ENCODE measurements at places on chromosomes 3 and 15. TPM values are rescaled to one million over a fixed set of nuclear protein-coding genes. Genes with fewer than 3 reads are reported as not detected.
A peak's percentile ranks its signal among the peaks of the same experiment; 100 is the strongest.

DNA sequence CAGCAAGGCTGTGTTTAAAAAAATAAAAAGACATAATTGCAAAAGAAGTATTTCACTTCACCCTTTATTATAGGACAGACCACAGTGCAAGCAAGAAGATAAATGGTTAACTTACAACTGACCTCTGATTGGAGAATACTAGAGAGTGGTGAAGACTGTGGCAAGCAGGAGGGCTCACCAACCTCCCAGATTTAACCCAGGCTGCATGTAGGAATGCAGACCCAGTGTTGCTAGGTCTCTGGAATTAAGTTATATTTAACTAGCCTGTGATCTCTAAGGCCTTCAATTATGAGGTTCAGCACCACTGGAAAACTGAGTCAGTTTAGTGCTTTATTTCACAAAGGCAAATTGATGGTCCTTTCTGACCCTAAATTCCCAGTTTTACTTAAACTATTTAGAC lies 436.6 kb downstream of the LPP start:
- no peak for DNase-seq

DNA sequence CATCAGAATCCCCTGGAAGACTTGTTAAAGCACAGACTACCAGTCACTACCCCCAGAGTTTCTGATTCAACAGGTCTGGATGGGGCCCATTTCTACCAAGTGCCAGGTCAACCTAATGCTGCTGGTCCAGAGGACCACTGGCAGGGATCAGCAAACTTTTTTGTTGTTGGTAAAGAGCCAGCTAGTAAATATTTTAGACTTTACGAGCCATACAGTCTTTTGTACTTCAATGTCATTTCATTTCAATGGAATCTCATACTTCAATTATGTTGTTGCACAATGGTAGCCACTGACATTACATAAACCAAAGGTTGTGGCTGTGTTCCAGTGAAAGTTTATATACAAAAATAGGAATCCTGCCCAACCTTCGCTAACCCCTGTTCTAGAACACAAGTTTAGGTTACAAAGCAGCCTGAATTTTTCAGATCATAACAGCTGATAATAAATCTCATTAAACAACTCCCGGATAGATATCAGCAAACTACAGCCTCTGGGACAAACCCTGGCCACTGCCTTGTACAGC lies 28.7 kb downstream of the ULK4 start:
- DNase-seq = peak; percentile 31

GRCh38 chr3:22161315-22161714 lies 410.3 kb upstream of the ZNF385D start:
- DNase-seq = no peak

DNA sequence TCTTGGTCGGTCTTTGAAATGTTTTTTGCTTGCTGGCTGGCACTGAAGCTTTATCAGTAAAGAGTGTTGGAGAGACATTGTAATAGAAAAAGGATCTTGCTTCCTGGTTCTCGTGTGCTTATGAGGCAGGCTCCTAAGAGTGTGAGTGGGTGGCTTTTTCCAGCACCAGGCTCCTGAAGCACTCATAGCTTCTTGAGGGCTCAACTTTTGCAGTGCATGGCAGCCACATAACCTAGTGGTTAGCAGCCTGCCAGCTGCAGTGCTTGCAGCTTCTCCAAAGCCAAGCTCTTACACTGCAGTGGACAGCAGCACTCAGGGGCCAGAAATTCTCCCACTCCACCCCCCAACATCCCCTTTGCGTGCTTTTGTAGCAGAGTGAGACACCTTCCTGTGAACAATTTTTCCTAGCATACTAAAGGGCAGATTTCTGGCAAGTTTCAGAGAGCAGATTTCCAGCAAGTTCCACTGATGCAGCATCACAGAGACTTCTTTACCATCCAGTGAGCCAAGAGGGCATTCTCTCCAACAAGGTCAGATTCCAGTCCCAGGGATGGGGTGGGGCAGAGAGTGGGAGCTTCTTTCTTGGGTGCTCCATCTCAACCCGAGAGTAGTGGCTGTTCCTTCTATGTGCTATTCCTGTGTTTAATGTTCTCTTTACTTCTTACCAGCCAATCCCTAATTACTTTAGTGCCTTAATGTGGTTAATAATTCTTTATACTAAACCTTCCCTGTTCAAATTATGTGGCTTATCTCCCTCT lies 15.8 kb upstream of the ARHGEF26 start:
- no peak for DNase-seq

DNA sequence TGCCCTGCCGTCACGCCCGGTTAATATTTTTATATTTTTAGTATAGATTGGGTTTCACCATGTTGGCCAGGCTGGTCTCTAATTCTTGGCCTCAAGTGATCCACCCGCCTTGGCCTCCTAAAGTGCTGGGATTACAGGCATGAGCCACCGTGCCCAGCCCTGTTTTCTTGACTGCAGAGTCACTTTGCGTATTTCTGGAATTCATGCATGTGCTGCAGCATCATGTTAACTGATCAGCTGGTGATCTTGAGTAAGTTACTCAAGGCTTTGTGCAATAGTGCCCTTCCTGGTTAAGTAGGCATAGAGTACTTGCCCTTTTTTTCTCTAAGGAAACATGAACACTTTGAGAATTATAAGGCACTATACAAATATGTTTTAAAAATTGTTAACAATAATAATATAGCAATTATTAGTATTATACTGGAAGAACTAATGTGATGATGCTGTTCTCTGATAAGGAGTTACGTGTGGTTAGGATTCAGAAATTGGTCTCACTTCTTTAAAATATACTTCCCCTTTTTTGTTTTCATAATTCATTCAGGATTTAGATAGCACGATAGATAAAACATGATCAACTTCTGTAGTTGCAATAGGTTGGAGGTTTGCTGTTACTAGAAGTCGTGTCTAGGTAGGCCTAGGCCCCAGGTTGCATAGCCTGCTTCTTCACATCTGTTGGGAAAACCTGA lies 33.6 kb downstream of the GPR171 start:
- no peak for DNase-seq

Gene TMEM266
- polyA plus RNA-seq = 14.1 TPM

GRCh38 chr15:78265752-78266224 lies 1.4 kb downstream of the DNAJA4 start:
- DNase-seq = no peak

Gene ERICH6
- 1.8 TPM for polyA plus RNA-seq

Gene COL8A1
- polyA plus RNA-seq = 9.1 TPM

Gene NUP210
- 30.8 TPM for polyA plus RNA-seq

GRCh38 chr3:23840521-23840920 lies 34.8 kb downstream of the UBE2E1 start:
- DNase-seq = no peak

- DNase-seq = peak; percentile 26
These were observed 11.4 kb downstream of the NEK10 start for GRCh38 chr3:27357665-27358258.

DNA sequence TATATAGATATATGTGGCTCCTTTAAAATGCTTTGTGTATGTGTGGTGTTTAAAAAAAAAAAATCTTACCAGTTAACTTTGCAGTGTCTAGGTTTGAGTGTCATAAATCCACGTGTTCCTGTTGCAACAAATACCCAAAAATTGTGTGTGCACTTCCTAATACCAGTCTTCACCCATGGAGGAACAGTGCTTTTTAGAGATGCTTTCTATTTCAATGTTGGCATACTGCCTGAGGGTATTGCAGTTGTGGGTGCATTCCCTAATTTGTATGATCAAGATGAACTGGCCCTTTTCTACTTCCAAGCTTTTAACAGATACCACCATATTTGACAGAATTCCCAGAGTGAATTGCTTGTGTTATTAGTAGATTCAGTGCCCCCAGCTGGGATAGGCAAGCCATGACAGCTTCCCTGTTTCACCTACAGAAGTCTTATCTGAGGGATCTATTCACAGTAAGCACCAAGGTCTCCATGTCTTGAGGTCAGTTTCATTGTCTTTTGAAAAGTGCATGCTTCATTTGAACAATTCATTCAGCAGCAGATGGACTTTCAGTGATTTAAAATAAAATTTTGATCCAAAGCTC lies 68.9 kb upstream of the GOLGA6B start:
- DNase-seq = no peak

DNA sequence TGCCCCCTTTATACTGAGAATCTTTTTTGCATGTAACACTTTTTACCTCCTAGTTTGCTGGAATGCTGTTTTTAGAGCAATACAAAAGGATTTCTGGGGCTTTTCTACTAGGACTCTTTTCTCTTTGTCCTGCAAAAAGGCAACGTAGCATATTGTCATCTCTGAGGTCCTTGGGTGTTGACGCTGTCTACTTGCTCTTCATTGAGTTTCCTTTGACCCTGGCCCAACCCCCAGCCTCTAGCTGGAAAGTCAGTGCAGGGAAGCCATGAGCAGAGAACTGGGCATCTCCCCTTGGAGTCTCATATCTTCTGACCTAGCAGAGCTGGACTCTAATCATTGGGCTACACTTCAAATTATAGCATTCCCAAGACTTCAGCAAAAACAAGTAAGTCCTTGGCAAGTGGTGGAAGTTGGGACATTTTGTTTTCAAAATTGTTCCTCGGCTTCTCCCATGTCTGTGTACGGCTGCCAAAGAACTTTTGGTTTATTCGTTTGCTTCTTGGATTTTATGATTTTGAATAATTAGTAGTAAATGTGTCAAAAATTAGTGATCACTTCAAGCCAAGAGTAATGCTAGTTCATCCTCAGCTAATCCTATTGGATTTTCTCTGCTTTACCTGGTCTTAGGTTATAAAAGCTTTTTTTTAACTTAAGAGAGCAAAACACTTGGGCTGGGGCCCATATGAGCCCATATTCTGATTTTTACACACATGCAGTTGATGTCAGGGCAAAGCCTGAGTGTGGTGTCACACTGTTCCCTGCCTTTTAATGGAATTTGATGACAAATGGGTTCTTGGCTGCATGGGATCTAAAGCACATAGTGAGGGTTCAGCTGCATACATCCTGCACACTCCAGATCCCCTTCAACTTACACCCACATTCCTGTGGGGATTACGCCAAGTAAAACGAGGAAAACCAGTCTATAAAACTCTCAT lies 419.5 kb upstream of the C2CD4B start:
- DNase-seq = no peak

- no peak for DNase-seq
These were observed 149.7 kb upstream of the CDIN1 start for GRCh38 chr15:36429707-36430106.

Gene LYSMD2
- polyA plus RNA-seq = 3.7 TPM

DNA sequence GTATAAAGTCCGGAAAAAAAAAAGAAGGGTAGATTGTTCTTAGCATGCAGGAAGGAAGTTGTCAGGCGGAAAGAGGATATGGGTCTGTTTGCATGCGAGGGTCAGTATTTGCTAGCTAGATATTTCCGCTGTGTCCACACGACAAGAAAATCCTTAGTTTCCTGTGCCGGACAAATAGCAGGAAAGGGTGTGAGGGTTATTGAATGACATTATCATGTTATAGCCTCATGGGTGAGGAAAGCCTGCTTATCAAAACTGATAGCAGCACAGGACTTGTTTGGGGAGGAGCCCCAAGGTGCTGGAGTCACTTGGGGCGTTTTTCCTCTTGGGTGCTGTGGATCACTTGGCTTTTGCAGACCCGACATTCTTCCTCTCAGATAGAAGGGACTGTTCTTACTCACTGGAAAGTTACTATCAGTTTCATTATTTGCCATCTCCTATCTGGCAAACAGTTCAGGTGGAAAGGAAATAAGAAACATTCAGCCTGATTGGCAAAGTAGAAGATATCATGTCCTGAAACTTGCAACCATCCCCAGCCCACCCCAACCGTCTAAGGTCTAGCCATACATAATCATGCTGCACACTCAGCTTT lies 127.2 kb upstream of the DPH6 start:
- no peak for DNase-seq

DNA sequence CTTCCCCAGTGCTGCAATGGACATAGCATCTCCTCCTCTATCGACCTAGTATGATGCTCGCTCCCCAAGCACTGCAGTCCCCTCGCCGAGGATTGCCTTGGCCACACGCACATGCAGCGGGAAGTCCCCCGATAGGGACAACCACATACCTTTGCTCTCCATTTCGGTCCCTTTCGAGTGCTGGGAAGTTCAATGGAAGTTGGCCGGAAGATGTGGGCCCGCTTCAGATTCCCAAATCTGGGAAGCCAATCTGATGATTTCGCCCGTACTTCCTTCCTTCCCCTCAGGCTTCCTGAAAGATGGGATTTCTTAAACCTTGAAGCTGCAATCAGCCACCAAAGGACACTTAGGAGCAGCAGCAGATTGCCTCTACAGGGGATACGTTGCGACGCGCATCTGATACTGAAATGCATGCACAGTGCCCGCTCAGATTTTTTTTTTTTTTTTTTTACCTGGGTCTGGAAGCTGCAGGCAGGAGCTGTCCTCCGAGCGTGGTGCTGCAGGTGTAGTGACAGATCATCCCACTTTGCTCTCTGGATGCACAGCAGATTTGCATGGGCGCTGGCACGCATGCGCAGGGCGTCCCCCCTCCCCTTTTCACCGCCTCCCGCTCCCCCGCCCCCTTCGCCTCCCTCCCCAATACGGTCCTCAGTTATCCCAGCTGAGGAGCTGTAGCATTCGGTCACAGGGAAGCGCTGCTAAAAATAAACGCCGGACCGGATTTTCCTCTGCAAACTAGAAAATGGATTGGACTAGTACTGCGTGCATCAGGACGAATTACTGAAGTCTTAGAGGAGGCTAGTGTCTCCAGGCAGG lies at the start of gene FGF12:
FGF12 (minus strand) TSS at position 510 of the 816 bp plus-strand sequence.
- DNase-seq = peak; percentile 68

Gene TMEM212
- polyA plus RNA-seq = 0.08 TPM

Gene DLL4
- 8.4 TPM for polyA plus RNA-seq

GRCh38 chr3:61964566-61964965 lies 403.2 kb downstream of the PTPRG start:
- DNase-seq = no peak

- DNase-seq = no peak
These were observed 654.2 kb downstream of the NTRK3 start for GRCh38 chr15:87602371-87602770.

GRCh38 chr3:43637702-43638101 lies 15.9 kb upstream of the ANO10 start:
- DNase-seq = no peak

GRCh38 chr3:29751647-29752314 lies 470.9 kb downstream of the RBMS3 start:
- no peak for DNase-seq

Gene NPAP1
- 0.30 TPM for polyA plus RNA-seq

DNA sequence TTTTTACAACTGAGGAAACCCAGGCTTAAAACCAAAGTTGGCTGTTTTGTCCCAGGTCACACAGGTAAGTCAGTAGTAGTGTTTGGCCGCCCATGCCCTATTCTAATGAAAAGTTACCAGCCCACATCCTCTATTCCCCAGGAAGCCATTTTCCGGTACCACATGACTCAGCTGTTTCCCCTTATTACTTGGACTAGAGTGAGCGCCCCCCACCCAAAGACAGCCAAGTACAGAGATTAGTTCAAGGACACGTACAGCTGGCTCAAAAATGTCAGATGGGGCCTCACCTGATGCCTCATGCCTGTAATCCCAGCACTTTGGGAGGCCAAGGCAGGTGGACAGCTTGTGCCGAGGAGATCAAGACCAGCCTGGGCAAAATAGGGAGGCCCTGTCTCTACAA lies 8.5 kb upstream of the KLHL6 start:
- no peak for DNase-seq

Gene PGBD4
- 2.4 TPM for polyA plus RNA-seq

DNA sequence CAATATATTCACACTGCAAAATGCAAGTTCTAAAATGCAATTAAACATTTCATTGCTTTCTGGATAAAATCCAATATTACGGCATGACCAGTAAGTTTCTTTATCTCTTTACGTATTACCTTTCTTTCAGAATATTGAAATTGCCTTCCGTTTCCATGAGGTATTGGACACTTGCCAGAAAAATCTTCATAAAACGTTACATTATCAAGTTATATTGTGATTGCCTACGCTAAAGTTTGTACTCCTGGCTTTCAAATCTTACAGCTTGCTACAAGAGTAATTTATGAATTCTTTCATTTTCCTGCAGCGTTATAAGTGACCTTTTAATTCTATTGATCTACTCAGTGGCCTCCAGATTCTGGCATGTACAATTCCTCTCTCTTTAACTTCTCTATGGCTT lies 1349.3 kb downstream of the OTOL1 start:
- DNase-seq = no peak
